ENCODE measurements at places on chromosomes 5 and 9.

- DNase-seq, result no peak
Measured at GRCh38 chr9:7909537-7909936, 110.0 kb upstream of the DMAC1 start.

- peak; percentile 99 for DNase-seq
Measured at GRCh38 chr9:129726322-129727160, 26.3 kb downstream of the PTGES start.

DNA sequence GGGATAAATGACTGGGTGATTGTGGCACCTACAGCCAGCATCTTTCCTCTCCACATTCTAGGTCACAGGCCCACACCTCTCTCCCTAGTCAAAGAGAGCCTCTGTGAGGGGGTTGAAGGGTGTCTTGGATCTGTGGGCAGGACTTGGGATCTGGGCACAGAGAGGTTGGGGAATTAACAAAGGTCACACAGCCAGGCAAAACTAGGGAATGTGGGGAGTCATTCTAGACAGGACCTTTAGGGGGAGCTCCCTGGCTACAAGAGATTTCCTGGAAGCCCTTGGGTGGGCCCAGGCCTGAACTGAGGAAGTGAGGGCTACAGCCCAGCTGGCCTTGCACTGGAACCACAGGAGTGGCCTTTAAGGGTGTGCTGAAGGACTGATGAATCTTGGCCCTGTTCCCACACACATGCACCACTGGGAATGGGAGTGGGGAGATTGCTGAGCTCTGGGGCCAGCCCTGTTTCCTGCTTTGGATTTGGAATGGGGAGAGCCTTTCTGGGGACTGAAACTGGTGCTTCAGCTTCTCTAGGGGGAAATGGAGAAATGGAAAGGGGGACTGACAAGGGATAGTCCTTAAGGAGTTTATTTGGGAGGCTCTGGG, 12.4 kb upstream of the CXXC5 start:
- no peak for DNase-seq

DNA sequence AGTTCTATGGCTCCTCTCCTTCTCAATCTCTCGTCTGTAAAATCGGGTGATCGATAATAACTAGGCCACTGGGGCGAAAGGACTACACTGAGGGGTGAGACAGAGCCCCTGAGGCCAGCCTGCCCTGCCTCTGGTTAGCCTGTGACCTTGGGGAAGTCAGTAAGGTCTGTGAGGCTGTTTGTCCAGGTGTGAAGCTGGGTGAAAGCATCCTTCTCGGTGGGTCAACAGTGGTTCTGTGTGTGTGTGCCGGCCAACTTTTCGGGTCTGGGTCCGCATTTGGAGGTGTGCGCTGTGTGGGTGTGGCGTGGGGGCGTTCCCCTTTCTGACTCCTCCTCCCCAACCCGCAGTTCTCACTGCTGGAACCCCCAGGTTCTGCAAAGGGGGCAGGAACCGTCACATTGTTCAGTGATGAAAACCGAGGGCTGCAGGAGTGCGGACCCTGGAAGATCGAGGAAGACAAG, 5.0 kb upstream of the RNF44 start:
- no peak for DNase-seq

DNA sequence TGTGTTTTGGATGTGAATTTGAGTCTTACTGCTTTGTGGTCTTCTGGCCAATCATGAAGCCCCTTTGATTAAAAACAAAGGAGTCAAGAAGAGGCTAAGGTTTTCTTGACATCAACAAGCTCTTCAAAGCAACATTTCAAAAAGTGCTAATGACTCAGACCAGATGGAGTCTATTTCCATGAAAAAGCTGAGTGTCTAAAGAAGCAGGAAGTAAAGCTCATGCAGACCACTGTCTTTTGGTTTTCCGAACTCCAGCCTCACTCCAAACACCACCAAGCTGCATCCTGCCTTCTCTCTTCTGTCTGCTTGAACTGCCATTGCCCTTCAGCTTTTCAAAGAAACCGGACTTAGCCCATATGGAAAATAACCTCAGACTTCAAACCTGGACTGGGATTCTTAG, 115.2 kb downstream of the PRDM6 start:
- DNase-seq, result no peak

- no peak for DNase-seq
Measured at GRCh38 chr9:2120926-2121689, 106.0 kb downstream of the SMARCA2 start.

- no peak for DNase-seq
Measured at GRCh38 chr9:128787659-128788058, 606 bp downstream of the TBC1D13 start.

Data from HuH-7 (cell line).